MCF 10A (cell line): ENCODE measurements at places on chromosomes 5 and 9.

GRCh38 chr5:118126159-118126558 is 862.2 kb downstream of the DTWD2 start:
- DNase-seq = peak; percentile 36

DNA sequence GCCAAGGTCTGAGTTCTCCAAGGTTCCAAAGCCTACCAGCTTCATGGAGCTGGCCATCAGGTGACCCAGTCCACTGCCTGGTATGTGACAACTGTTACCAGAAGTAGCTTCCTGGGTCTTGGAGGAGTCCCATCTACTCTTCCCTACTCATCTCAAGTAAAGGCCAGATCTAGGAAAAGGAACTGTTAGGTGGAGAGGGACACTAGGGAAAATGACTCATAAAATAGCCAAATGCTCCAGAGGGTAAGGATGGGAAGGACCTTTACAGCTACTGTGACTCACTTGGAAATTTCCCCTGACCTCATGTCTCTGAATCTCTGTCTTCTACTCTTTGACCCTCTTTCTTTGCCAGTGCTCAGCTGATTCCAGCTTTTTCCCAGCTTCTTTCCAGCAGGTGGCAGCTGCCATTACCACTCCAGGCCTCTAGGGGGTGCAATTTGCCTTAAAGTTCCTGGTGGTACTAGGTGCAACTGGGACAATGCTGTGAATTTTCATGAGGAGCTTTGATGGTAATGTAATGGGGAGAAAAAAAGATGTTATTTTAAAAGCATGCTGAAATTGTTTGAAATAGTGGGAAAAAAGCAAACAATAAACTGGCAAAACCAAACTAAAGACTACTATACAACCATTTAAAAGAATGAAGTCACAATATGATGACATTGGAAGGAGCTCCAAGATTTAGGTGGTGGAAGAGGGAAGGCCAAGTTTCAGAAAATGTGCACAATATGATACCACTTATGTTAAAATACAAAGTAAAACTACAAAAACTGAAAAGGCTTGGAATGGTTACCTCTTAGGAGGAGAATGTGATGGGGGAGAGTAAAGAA is 27.1 kb upstream of the MYORG start:
- DNase-seq = peak; percentile 71

DNA sequence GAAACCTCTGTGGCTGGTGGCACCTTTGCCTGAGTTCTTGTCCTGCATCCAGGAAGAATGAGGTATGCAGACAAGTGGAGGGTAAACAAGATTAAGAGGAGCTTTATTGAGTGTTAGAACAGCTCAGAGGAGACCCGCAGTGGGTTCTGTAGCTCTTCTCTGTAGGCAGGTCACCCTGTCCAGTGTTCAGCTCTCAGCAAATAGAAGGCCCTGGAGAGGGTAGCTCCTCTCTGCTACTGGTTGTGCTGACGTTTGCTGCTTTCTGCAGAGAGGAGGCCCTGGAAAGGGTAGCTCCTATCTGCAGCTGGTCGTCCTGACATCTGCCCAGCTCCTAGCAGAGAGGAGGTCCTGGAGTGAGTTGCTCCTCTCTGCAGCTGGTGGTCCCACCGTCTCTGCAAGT is 96.8 kb upstream of the CCDC112 start:
- DNase-seq = no peak

DNA sequence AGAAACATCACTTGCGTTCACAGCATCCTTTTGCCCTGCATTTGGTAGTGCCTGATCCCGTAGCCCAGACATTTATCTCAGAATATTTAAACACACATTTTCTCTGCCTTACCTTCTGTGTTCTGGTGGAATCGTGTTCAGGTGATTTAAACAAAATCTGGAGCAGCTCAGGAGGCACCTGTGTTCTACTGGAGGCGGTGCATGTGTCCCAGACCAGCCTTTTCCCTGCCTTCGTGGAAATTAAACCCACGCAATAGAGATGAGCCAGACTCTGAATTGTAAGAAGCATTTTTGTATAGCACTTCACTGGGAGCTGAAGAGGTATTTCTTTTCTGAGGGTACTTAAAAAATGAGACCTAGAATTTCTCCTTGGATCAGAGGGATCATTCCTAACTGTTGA is 212.5 kb downstream of the MAST4 start:
- no peak for DNase-seq

GRCh38 chr9:101022704-101023103 is 5.8 kb upstream of the PLPPR1 start:
- no peak for DNase-seq

DNA sequence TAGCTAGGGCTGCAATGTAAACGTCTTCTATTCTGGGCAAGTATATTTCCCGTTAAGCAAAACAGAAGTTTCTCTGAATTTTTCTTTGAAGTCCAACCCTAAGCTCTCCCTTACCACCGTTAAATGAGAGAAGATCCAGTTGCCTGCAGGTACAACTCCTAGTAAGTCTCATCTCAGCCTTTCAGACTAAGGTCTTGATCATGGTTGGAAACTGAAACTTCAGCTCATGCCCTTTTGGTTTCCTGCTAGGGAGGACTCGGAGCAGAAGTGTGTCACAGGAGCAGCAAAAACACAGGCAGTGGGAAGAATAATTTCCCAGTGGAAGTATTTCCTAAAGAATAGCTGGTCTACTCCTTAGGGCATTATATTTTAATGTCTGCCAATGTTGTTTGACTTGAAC is 717.9 kb downstream of the PRELID2 start:
- DNase-seq = no peak

DNA sequence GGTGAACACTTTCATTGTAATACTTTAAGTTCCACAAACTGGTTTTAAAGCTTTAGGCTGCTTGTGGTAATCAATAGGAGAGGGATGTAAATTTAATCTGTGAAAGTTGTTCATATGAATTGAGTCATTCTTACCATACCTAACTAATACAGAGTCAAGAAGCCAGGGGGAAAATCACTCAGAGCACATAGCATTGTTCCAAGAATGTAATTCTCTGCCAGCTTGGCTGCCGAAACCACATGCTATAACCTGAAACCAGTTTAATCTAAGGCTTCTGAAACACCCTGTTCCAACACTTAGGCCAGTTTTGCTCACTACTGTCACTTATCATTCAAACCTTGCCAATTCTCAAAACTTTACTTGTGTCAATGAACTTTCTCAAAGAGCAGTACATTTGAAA is 528.8 kb upstream of the GRAMD2B start:
- DNase-seq = peak; percentile 59

DNA sequence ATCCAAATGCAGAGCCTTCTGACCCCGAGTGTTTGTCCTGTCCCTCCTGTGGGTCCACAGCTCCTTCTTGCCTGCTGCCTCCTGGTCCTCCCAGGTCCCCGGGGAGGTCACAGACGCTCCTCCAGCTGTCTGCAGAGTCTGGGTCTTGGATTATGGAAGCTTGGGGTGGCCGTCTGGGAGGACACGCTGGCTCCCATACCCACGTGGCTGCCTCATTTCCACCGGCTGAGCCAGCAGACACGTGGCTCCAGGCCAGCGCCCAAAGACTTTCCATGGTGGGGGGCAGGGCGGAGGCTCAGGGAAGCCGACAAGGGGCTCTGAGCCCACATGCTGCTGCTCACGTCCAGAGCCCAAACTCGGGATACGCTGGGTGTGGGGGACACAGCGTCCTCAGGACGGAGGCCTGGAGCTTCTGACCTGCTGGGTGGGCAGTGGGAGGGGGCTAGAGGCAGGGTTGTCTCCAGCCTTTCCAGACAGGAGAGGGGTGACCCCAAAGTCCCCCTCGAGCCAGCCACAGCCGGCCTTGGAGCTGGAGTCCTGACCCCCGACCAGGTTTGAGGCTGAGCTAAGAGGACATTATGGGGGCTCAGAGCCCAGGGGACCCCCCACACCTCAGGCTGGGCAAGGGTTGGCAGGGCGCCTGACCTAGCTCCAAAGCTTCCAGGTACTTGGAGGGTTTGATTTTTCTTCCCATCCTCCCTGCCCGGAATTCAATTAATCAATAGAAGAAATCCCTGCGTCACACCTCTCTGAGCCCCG is 24.2 kb upstream of the RNU6ATAC start:
- no peak for DNase-seq

DNA sequence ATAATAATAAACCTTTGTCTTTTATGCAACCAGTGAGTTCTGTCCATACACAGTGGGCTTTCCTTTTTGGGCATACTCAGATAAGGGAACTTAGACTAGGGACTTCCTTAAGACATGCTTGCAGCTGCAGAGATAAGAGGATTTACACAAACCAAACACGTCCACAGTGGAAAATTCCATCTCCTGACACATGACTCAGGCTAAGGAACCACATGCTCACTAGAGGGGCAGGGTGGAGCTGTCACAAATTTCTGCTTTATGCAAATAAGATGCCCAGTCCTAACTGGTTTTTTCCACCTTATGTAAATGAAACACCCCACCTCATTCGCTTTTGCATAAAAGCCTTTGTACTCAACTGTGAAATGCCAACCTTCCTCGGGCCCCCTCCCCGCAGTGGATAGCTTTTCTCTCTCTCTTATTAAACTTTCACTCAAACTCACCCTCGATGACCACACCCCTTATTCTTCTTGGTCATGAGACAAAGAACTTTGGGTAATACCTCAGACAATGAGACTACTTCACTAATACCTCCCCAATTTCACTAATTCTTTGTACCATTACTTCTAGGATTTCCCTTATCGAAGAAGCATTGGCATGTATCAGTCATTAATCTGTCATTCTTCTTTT is 170.3 kb upstream of the FTMT start:
- no peak for DNase-seq

GRCh38 chr5:54753034-54753433 is 232.4 kb downstream of the ESM1 start:
- no peak for DNase-seq
